Thyroid gland (tissue), 4 donors: ENCODE measurements at places on chromosomes 3 and 15. TPM values are rescaled to one million over a fixed set of nuclear protein-coding genes. Genes with fewer than 3 reads are reported as not detected.

DNA sequence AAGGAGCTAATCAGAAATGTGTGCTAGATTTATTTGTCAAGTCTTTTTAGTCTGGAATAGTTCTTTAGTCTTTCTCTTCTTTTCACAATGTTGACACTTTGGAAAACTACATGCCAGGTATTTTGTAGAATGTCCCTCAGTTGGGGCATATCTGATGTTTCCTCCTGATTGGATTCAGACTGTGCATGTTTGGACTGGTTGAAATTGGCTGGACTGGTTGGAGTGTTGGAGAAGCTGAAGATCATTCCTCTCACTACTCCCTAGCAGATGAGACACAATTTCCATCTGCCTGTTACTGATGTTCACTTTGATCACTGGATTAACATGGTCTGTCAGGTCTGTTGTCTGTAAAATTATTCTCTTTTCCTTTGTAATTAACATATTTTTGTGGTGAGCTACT is 3.7 kb downstream of the NME9 start:
- no peak overlapping the region for H3K4me3 ChIP-seq
- H3K4me1 ChIP-seq = no peaks in the 10 kb centered on the region
- H3K27me3 ChIP-seq = no peaks in the 10 kb centered on the region
- DNase-seq = no peak
- H3K36me3 ChIP-seq = no peaks in the 10 kb centered on the region
- no peak overlapping the region for H3K27ac ChIP-seq

GRCh38 chr3:57007521-57008460 is 52.7 kb upstream of the SPATA12 start:
- no peaks in the 10 kb centered on the region for H3K27me3 ChIP-seq
- H3K4me1 ChIP-seq = peaks cover 31% of the 10 kb centered on the region
- peak overlapping the region; percentile 71 for H3K27ac ChIP-seq
- DNase-seq = peak; percentile 66

GRCh38 chr3:192422321-192422996 is 304.9 kb downstream of the FGF12 start:
- no peaks in the 10 kb centered on the region for H3K36me3 ChIP-seq
- H3K27me3 ChIP-seq = no peaks in the 10 kb centered on the region

- no peak for DNase-seq
- no peaks in the 10 kb centered on the region for H3K27me3 ChIP-seq
- H3K4me3 ChIP-seq = no peak overlapping the region
- H3K36me3 ChIP-seq = no peaks in the 10 kb centered on the region
These were observed 19.3 kb upstream of the SLTM start for GRCh38 chr15:58952751-58953150.

GRCh38 chr3:133377396-133377795 is 22.5 kb upstream of the BFSP2 start:
- no peak overlapping the region for H3K27ac ChIP-seq
- no peak overlapping the region for H3K4me3 ChIP-seq
- H3K36me3 ChIP-seq = no peaks in the 10 kb centered on the region
- no peaks in the 10 kb centered on the region for H3K27me3 ChIP-seq

- H3K27me3 ChIP-seq = no peaks in the 10 kb centered on the region
- DNase-seq = no peak
- H3K27ac ChIP-seq = no peak overlapping the region
- H3K4me1 ChIP-seq = peaks cover 61% of the 10 kb centered on the region
- H3K4me3 ChIP-seq = no peak overlapping the region
These were observed 8.2 kb downstream of the LRIG1 start for GRCh38 chr3:66492672-66493071.

DNA sequence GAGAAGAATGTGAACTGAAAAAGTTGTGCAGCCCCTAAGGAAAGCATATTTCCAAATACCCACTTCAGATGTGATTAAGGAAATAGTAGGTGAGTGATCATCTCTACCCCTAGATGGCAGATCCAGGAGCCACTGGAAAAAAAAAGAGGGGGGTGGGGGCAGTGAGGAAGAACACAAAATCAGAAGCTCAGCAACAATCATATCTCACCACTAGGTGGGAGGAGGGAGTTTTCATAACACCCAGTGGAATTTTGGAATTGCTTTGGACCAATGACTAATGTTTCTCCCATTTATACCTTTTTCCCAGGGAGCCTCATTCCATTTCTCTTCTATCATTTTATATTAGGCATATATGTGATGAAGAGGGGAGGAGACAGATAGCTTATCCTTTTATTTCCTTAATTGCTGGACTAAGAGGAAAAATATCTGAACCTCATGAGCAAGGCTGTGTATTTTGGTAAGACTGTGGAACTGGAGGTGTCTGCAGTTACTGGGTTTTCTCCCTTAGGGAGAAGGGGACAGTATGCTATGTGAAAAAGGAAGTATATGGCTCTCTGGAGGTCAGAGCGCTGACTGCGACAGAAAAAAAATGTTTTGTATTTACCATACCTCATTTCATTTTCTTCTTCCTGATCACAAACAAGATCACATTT is 363.4 kb downstream of the GAP43 start:
- no peak overlapping the region for H3K4me3 ChIP-seq
- no peak for DNase-seq
- no peaks in the 10 kb centered on the region for H3K4me1 ChIP-seq
- H3K27ac ChIP-seq = no peak overlapping the region
- H3K36me3 ChIP-seq = no peaks in the 10 kb centered on the region

Gene IL17RE
- 8.1 TPM for total RNA-seq

Gene RTP1
- total RNA-seq = not detected

Gene KNG1
- total RNA-seq = not detected
